ENCODE measurements at places on chromosomes 3 and 15. TPM values are rescaled to one million over a fixed set of nuclear protein-coding genes. Genes with fewer than 3 reads are reported as not detected.

The IQCF5 gene
- not detected for total RNA-seq

The AP3B2 gene
- total RNA-seq = 0.23 TPM

The ACKR4 gene
- total RNA-seq = under 0.01 TPM

The SLC27A2 gene
- total RNA-seq = 0.30 TPM

The AGTR1 gene
- total RNA-seq = 5.7 TPM

The B2M gene
- total RNA-seq = 2,217 TPM

The ANAPC13 gene
- total RNA-seq = 135 TPM

The KBTBD13 gene
- not detected for total RNA-seq

The OIP5 gene
- total RNA-seq = 0.59 TPM

The ANKRD34C gene
- not detected for total RNA-seq

The FAH gene
- total RNA-seq = 30.8 TPM

The MESP2 gene
- total RNA-seq = 0.30 TPM

All from smooth muscle cell of the umbilical artery (primary cell).